NCI-H1436 treated with DMSO at 0.1 percent for 48 hours (cell line): ENCODE measurements at places on chromosomes 13 and 19.

DNA sequence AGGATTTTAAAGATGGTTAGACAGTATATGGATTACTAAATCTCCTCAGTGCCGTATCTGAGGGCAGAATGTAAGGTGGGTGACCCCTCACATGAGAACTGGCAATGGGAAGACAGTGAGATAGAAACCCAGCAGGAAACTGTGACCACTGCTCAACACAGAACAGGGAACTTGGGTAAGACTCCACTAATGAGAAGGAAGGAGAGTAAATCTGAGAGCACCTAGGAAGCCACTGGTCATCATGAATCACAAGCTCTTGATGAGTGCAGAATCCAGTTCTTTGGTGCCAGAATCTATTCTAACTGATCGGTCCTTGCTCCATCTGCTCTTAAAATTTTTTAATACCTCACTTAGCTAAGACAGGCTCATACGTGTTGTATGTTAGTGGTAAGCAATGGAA, 261.8 kb downstream of the KLF12 start:
- DNase-seq, result no peak

DNA sequence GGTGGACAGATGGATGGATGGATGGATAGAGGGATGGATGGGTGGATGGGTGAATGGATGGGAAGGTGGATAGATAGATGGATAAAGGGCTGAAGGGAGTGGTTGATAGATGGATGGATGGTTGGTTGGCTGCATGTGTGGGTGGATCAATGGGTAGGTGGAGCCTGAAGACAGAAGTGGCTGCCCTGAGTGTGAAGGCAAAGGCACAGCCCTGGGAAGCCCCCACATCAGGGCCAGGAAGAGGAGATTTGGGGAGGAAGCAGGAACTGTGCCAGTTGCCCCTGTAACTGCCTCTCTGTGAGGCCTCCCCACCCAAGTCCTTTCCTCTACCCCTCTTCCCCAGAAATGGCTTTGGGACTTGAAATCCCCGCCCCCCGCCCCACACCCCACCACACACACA, 43.4 kb upstream of the NFIC start:
- DNase-seq, result no peak

DNA sequence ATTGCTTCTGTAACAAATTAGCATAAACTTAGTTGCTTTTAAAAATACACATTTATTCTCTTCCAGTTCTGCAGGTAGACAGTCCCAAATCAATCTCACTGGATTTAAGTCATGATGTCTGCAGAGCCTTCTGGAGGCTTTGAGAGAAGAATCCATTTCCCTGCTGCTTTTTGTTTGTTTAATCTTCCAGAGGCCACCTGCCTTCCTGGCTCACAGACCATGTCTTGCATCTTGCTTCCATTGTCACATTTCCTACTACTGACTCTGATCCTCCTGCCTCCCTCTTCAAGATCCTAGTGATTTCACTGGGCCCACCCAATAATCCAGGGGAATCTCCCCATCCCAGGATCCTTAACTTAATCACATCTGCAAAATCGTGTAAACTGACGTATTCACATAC, 473.3 kb downstream of the ITGBL1 start:
- DNase-seq, result no peak

DNA sequence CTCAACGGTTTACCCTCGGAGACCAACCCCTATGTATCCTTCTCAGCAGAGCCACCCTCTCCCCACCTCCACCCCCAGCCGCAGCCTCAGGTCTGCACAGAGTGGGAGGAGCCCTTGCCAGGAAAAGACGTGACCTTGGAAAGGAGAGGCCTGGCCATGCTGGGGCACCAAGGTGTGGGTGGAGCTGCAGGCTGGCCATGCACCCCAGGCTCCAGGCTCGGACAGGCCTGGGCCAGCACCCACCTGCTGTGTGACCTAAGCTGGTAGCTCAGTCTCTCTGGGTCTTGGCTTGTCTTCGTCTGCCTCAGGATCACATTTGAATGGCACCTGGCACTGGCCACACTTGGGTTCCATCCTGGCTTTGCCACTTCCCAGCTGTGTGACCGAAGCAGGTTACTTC, 29.5 kb downstream of the CCDC8 start:
- no peak for DNase-seq

- no peak for DNase-seq
Observed at GRCh38 chr13:94143624-94144350, 335.7 kb downstream of the DCT start.

- no peak for DNase-seq
Observed at GRCh38 chr13:40982772-40983171, 36.3 kb downstream of the ELF1 start.

DNA sequence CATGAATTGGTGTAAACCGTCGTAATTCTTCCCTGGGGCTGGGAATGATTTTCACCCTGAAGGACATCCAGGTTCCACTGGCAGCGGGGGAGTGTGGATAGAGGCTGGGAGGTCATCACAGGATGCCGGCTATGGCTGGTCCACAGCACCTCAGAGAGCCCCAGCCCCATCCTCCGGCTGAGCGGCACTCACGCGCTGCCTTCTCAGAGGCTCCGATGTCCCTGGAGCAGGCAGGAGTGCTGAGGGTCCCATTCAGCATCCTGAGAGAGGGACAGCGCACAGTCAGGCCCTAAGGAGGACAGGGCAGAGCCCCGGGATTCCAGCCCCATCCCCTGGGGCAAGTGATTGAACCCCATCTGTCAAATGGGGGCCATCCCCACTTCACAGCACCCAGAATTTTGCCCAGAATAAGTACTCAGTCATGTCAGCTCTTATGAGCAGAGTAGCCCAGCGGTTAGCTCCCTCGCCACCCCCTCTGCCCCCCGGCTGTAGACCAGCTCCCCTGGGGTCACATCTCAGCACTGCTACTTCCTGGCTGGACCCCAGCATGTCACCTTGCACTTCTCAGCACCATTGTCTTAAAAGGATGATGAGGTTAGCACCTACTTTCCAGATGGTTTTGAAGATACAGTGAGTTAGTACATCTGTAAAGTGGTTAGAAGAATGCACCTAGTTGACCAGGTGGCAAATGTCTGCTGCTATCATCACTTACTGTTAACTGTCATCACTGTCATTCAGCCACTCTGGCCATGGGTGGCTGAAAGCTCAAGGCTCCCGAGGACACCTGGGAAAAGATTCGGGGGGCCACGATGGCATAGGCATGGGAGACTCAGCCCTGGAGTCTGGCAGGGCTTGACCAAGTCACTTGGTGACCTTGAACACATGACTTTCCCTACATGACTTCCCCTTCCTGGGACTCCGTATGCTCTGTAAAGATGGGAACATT, 11.9 kb downstream of the GRAMD1A start:
- DNase-seq, result no peak

- no peak for DNase-seq
Observed at GRCh38 chr13:112814905-112815585, 125.2 kb downstream of the ATP11A start.

GRCh38 chr19:47155148-47155547, 24.5 kb downstream of the SAE1 start:
- DNase-seq, result no peak

DNA sequence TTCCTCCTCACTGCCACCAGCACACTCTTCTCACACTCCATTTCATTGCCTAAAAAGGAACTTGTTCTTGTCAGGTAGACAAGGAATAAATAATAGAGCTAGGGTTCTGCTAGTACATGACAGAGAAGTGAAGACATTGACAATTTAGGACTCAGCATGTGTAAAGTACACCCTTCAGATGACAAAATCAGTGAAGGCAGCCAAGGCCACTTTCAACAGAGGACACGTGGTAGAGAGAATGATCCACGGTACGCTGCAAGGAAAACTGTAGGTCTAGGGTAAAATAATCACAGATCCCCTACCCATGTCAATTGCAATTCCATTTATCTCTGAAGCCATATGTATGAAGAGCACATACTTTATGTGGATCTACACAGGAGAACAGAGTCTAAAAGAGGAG, 7.2 kb upstream of the SPATA13 start:
- DNase-seq, result no peak

- DNase-seq, result no peak
Observed at GRCh38 chr19:47319923-47320871, 10.5 kb downstream of the C5AR1 start.
